ENCODE measurements at places on chromosomes 7 and 10.

DNA sequence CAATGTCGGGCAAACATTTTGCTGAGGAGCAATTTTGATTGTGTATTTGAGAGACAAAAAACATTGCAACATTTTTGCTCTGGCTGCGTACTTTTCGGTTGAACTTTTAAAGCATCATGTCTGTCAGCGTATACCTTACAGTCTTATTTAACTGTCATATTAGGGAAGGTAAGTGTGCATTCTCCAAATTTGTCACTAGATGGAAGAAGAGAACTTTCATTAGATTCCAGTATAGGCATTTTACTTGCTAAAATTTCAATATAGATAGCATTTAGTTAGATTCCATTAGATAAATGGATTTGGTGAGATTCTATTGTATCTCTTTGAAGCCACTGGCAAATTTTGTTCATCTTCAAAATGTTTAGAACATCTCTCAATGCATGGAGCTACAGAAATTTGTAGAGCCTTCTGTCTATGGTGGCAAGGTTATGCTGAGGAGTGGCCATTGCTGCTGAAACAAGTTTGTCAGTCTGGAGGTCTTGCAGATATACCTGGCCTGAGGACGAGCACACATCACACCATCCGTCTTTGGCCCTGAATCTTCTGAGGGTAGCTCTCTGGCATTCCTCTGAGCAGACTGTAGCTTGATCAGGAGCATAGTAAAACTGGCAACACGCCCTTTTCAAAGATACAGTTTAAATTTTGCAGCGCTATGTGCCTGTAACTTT, 437.5 kb upstream of the MBL2 start:
- no peak for DNase-seq

GRCh38 chr10:117240621-117241529, at the start of gene SLC18A2:
Gene SLC18A2 (plus strand): TSS chr10:117241114. CDS start chr10:117241694, 580 bp downstream.
- no peak for DNase-seq

- no peak for DNase-seq
Measured at GRCh38 chr10:78532480-78533042, 498.9 kb downstream of the RPS24 start.

GRCh38 chr7:102927312-102927933, 14.6 kb downstream of the LRRC17 start:
- DNase-seq, result no peak

- DNase-seq, result no peak
Measured at GRCh38 chr10:52563360-52563759, 209.2 kb downstream of the MBL2 start.

DNA sequence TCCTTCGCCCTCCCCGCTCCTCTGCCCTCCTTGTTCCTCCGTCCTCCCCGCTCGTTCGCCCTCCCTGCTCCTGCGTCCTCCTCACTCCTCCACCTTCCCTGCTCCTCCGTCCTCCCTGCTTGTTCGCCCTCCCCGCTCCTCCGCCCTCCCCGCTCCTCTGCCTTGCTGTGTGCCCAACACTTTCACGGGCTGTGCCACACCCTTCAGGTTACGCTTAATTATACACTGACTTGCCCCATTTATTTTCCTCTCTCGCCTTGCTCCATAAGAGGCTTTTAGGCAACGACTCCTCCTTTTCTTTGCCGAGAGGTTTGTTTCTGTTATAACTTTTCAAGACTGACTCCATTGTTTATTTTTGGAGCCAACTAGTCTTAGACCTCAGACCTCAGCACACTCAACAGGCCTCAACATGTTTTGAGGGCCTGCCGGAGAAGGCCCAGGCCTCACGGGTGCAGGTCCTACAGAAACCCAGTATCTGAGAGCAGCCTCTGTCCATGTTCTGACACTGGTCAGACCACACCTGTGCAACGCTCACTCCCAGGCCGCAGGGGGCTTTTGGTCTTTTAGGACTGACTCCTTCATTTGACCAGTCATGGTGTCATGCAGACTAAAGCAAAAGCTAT, 18.2 kb upstream of the PRKAG2 start:
- DNase-seq, result no peak

DNA sequence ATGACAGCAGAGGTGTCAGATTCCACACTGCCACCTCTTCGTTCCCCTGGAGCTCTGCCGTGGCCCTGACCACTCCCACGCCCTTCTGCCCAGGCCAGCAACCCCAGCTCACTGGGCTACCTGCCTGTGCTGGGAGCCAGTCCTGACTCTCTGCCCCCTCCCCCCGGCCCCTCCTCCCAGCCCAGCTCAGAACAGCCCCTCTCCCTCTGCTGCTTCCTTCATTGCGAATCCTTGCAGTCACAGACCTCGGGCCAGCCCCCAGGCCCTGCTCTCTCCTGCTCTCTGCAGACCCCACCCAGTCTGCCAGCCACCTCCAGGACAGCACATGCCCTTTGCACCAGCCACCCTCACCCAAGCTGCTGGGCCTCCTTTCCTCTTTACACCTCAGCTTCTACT, 60.4 kb downstream of the TCERG1L start:
- no peak for DNase-seq

DNA sequence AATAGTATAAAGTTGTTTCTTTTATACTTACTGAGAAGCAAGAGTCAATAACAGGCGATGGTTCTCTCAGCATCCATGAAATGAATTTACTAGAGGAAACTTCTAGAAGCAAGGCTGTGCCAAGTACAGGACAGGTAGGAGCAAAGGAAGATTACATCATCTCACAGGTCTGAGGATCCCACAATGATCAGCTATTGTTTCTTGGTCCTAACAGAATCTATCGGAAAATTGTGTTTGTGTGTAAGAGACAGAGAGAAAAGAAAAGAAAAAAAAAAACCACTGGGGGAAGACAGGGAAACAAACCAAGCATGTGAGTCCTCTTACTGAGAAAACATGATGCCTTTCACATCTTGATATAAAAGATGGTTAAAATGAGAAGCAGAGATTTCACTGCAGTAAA, 535.0 kb upstream of the NRP1 start:
- DNase-seq, result no peak

DNA sequence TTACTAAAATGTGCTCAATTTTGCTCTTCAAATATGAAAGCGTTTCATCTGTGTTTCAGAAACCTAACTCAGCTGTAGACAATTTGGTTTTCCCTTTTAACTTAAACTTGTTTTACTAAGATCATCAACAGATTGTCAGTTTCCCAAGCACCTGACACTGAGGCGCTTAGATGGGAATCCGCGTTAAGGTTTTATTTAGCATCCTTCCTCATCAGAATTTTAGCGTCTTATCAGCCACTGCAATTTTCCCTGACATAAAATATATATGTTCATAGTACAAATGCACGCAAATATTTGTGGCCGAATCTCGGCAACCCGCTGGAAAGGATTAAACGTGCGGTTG, 1.2 kb downstream of the SGCE start:
- DNase-seq, result no peak

DNA sequence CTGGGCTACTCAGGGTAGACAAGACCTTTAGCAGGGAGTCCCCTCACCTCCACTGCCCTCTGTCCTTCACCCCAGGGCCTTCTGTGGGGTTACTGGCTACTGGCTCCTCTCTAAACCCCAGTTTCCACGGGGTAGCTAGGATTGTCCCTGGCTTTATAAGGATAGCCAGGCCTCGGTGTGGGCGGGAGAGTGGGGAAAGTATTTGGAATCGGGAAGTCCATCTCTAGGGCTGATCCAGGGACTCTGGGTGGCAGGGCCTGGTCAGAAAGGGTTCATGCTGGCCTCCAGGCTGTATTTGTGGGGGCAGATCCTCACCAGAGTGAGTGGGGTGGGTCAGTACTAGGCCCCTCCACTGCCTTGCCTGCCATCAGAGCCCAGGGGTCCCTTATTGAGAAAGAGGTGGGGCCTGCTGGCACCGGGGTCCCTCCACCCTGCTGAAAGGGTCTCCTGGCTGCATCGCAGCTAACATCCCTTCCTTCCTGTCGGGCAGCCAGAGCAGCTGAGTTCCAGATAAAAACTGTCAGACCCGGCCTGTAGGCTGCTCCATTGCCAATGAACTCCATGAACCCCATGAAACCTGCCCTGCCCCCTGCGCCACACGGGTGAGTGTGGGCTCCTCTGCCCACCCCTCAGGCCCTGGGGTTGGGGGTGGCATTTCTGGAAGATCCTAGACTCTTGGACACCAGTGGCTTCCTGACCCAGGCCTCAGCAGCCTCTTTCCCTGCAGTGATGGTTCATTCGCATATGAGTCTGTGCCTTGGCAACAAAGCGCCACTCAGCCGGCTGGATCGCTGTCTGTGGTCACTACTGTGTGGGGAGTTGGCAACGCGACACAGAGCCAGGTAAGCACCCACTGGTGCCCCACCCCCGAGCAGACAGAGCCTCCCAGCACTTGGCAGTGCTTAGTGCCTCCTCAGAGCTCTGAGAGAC, 7.3 kb downstream of the ZMIZ2 start:
- DNase-seq, result no peak

DNA sequence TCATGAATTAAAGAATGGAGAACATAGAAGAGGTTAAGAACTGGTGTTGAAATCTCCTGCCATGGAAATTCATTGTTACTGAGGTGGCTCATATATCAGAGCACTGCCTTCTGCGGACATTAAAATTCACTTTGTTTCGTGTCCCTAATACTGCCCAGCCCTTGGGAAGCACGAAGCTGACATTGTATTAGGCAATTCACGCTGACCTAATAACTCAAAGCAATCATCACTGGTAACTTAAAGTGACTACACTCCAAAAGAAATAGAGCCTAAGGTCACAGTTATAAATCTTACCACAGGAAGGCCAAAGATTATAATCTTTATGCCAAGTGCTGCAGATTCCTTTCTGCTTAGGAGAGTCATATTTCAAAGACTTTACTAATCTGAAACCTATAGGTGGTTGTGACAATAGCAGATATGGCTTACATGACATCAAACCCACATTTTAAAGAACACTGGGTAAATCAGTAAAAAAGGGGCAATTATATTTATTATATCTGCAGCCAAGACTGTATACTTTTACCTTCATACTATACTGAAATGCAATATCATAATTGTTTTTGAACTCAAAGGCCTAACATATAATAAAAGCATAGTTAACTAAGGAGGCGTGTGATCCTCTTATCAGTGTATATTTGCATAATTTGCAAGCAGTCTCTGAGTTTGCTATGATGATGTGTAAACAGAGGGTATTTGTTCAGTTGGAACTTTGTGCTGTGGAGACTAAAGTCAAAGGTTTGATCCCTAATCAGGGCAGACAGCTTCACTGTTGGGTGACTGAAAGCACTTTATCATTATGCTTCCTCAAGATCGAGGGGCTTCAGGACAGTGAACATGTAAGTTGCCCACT, 51.9 kb upstream of the CAPZA2 start:
- DNase-seq, result no peak

DNA sequence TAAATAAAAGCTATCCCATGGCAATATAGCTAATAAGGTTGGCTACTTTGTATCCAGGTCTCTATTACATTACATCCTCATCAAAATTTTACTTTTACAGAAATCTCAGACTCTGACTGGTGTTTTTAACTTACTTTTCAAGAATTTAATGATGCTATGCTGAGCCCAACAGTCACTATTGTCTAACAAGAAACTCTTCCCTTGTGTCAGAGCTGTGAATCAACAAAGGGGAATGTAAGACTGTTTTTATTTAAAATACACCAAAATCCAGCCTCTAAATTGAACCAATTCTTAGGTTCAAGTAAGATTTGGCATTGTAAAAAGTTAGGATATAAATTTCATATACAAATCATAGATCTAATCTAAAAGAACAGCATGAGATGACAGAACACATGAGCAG, 7.0 kb downstream of the RTKN2 start:
- no peak for DNase-seq

GRCh38 chr7:73740771-73741170, 2.2 kb upstream of the ABHD11 start:
- DNase-seq, result no peak

GRCh38 chr10:101310529-101311184, 43.3 kb upstream of the BTRC start:
- no peak for DNase-seq

DNA sequence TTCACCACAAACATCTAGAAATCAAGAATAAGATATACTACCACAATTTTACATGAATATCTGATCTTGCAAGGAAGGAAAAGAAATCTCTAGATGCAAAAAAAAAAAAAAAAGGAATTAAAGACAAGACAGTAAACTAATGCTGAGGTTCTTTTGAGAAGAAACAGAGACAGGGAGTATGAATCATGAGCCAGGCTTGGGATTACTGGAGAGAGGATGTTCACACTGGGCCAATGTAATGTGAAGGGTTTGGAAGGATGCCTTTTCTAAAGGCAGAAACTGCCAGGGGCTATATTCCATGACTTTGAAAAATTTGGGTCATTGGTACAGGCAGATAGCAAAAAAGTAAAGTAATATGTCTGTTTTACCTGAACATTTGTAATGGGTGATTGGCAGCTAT, 573.0 kb upstream of the IGFBP3 start:
- DNase-seq, result no peak

DNA sequence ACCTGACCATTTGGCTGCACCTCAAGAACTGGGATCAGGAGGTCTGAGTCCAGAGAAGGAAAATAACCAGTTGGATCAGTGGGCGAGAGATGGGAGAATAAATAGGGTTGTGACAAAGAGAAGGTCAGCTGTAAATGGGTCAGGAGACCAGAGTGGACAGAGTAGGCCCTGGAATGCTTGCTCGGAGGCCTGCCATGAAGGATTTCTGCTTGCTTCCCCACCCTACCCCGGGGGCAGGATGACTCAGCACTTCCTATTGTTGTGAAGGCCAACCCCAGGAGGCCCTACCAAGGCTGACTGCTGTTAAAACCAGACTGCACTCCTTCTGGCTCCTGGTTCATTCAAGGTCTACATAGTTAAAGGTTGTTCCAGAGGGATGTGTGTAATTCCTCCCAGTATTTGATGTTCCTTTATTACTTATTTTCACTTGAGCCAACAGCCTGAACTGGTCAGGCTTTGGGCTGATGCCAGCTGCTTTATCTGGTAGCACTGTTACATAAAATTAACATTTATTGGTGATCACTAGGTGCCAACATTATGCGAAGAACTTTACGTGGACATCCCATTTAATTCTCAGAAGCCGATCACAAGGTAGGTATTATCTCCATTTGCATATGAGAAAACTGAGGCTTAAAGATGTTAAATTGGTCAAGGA, 27.3 kb upstream of the IFRD1 start:
- DNase-seq, result no peak

DNA sequence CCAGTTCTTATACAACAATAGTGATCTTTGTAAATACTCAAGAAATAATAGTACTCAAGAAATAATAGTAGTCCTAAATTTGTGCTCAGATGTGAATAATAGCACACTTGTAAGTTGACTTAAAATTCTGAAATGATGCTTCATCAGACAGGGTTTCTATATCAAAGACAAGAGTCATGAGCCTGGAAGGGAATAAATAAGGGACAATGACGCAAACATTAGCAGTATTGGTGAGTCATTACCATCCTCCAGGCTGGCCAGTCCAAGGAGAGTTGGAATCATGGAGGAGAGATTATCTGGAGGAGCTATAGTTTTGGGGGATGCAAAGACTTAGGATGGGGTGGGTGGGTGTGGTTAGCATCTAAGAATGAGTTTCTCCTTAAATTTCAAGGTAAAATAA, 6.1 kb upstream of the SH3PXD2A start:
- DNase-seq, result no peak

DNA sequence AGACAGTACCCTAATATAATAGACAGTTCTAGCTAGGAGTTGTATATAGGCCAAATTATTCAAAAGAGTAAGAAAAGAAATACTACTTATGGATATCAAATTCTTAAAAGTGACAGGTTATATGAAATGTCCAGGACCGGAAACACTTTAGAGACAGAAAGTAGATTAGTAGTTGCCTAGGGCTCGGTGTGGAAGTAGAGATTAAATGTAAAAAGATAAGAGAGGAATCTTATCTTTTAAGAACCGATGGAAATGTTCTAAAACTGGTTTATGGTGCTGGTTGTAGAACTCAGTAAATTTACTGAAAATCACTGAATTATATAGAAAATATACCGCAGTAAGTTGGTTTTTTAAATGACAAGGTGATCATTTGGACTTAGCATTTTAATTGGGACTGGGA, 147.5 kb upstream of the ASAH2 start:
- DNase-seq, result no peak

GRCh38 chr7:138257459-138258196, 181.4 kb downstream of the AKR1D1 start:
- DNase-seq, result no peak
